NCI-H2029 treated with DMSO at 0.1 percent for 48 hours (cell line): ENCODE measurements at places on chromosomes 4 and X.

DNA sequence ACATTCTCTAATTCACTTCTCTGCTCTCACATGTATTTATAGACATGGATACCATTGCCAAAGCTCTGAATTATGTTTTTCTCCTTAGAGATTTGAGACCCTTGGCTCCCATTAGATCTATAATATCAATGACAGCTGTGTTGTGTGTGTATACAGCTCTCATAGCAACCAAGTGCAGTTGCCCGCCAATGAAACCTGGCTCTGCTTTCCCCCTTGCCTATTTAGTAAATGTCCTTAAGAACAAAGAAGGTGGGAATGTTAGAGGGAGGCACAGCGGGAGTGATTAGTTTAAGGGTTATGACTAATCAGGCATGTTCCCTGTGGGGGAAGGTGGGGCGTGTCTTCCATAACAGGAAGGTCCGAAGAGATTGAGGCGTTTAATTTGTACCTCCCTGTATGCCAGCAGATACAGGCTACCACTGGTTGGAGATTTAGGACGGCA lies 100.5 kb upstream of the TBC1D9 start:
- no peak for DNase-seq

DNA sequence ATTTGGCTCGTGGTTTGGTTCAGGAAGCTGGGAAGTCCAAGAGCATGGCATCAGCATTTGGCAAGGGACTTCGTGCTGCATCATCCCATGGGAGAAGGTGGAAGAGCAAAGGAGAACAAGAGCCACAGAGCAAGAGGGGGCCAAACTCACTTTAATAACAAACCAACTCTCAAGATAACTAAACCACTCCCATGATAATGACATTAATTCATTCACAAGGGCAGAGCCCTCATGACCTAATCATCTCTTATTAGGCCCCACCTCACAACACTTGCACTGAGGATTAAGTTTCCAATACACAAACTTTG lies 113.4 kb upstream of the ATXN3L start:
- DNase-seq, result no peak

GRCh38 chr4:48499551-48500066 lies 9.6 kb downstream of the ZAR1 start:
- DNase-seq, result no peak

DNA sequence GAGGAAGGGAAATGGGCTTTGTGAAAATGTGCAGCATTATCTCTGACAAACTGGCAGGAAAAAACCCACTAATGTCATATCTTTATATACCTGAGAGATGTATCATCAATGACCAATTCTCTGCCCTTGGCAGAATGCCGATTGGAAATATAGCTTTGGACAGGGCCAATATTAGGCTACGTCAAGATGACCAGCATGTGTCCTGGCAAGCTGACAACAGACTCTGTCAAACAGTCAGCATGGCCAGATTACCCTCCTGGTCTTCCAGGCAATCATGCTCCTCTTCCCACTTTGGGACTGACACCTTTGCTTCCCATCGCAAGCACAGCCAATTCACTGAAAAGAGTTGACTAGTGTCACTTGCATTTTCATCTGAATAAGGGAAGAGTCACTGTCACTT lies 57.0 kb downstream of the SORBS2 start:
- DNase-seq, result no peak

DNA sequence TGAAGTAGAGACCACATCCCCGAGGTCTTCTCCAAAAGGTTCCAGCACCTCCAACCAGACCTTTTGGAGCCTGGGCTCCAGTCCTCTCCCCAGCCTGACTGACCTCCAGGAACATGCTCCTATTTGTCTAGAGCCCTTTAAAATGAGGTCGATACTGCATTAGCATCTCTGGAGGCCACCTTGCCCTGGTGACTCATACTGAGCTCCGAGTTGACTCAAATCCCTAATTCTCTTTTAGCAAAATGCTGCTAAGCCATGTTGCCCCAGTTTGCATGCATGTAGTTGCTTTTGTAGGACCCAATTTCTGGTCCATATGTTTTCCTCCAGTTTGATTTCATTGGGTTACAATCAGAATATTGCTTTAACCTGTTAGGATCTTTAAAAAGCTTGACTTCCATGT lies 43.5 kb upstream of the CITED1 start:
- no peak for DNase-seq

DNA sequence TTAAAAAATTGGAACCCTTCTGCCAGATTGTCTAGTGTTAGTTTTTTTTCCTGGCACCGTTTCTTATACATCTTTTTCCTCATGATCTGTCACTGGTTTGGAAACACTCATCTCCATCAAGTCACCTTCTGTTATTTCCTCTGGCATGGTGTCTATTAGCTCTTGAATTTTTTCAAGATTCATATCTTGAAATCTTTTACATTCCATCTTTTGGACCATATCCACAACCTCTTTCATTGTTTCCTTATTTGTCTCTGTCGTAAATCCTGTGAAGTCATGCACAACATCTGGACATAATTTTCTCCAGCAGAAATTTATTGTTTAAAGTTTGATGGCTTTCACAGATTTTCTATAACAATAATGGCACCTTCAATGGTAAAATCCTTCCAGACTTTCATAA lies 10.2 kb upstream of the TMEM185A start:
- DNase-seq, result no peak

- no peak for DNase-seq
Measured at GRCh38 chr4:99654361-99654761, 3.3 kb downstream of the C4orf54 start.
